ENCODE measurements at places on chromosomes 6 and 20. TPM values are rescaled to one million over a fixed set of nuclear protein-coding genes. Genes with fewer than 3 reads are reported as not detected.

Gene KCNK5
- polyA plus RNA-seq: not detected

Gene FAM83C
- polyA plus RNA-seq: not detected

Gene HLA-DQA2
- not detected for polyA plus RNA-seq

Gene OPN5
- 0.02 TPM for polyA plus RNA-seq

Gene CLPSL2
- not detected for polyA plus RNA-seq

Gene HLA-DRA
- not detected for polyA plus RNA-seq

Gene ANKS1A
- 6.7 TPM for polyA plus RNA-seq

DNA sequence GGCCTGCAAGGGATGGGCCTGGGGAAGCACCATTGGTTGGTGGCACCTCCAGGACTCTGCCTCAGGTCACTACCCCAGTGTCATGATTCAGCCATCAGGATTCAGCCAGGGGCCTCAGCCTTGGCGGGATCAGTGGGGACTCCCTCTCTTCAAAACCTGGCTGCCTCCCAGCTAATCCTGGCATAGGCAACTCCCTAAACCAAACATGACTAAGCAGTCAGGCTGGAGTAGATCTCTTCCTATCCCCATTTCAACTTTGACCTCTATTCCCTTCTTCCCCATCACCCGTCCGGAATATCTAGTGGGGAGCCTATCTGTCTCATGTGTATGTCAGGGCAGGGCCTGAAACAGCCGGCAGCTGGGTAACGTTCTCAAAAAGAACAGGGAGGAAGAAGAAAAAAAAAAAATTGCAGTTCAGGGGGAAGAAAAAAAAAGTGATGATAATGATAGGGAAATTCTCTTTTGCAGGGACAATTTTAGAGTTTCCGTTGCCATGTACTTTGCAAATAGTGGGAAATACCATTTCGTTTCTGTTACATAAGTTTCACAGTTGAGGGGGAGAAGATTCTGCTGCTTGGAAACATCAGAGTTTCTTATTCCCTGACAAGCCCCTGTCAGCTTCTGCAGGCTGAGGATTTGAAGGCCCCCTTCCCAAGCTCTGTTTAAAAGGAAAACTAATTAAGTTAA lies 4.1 kb upstream of the PREX1 start:
- DNase-seq: peak; percentile 69

DNA sequence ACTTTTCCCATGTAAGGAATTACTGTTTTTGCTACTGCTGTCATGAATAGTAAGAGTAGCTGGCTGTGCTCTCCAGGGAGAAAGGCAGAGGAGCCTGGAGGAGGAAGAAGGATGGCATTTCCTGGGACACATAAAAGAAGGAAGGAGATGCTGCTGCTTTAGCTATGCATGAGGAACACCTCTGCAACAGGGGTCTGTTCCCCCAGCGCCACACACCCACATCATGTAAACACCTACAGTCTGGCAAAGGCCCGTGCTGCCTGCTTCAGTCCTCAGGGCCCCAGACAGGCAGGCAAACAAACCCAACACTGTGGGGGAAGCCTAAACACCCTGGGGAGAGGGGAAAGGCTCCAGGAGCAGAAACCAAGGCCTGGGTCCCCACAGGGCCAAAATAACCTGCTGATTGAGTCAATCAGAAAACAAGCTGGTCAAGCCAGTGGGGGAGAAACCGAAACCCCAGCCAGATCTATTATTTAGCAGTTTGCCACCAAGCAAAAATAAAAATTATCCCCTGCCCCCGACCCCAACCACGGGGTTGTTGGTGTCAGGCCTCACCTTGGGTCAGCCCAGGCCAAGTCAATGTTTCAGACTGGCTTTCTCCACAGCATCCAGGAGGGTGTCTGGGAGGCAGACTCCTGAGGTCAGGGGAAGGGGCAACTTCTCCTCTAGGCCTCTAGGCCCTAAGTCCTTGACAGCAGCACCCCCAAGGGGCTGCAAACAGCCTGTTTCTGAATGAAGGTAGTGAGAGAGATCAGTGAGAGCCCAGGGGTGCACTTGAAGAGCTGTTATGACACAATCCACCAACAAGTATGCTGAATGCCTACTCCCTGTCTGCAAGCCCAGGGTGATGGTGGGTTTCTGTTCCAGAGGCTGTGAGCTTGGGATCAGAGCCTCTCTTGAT lies 34.6 kb upstream of the SCUBE3 start:
- no peak for DNase-seq

DNA sequence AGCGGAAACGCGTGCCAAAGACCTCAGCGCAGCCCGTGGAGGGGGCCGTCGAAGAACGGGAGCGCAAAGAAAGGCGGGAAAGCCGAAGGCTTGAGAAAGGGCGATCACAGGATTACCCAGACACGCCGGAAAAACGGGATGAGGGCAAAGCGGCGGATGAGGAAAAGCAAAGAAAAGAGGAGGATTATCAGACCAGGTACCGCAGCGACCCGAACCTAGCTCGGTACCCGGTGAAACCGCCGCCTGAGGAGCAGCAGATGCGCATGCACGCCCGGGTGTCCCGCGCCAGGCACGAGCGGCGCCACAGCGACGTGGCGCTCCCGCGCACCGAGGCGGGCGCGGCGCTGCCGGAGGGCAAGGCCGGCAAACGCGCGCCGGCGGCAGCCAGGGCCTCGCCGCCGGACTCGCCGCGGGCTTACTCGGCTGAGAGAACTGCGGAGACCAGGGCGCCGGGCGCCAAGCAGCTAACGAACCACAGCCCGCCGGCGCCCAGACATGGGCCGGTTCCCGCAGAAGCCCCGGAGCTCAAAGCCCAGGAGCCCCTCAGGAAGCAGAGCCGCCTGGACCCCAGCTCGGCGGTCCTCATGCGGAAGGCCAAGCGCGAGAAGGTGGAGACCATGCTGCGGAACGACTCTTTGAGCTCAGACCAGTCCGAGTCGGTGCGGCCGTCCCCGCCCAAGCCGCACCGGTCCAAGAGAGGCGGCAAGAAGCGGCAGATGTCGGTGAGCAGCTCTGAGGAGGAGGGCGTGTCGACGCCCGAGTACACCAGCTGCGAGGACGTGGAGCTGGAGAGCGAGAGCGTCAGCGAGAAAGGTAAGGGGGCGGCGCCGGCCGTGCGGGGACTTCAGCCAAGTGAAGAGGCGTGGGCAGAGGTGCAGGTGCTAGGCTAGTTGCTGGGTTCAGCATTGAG lies 296.2 kb downstream of the RIMS1 start:
- peak; percentile 39 for DNase-seq

DNA sequence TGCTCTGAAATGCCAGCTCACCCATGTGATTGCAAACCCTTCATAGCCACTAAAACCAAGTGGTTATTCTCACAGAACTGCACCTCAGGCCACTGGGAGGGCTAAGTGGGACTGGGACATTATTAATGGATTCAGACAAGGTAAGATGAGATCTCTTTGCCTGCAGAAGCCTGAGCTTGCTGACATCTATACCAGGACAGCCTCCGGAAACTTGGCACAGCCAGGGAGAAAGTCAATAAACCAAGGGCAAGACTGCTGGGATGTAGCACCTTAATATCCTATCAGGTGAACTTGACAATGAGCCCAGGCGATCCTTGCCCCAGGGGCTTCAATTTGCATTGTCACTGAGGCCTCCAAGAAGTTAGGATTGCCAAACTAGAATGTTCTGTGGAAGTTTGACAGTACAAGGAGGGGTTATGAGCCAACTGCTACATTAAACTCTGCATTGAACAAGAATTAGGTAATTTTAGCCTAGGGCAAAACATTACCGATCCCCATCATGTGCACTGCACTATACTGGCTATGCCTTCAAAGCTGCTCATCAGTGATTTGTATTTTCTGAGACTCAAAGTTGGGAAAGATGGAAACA lies 60.1 kb upstream of the RALGAPA2 start:
- DNase-seq: no peak

DNA sequence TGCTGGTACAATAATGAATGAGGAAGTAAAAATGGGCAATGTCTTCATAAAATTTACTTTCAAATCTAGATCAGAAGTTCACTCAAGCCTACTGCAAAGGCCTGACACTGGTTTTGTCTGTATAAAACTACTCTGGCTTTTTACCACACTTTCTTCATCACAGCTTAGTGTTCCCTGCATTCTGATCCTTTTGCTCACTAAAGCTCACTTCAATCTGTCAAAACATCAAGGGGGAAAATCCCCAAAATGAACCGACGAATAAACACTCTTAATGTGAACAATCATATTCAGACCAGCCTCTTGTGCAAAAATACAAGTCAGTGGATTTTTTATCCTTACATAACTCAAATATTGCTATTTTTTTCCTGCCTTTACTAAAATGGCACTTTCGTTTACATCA lies 98.5 kb downstream of the PRDM1 start:
- DNase-seq: no peak

DNA sequence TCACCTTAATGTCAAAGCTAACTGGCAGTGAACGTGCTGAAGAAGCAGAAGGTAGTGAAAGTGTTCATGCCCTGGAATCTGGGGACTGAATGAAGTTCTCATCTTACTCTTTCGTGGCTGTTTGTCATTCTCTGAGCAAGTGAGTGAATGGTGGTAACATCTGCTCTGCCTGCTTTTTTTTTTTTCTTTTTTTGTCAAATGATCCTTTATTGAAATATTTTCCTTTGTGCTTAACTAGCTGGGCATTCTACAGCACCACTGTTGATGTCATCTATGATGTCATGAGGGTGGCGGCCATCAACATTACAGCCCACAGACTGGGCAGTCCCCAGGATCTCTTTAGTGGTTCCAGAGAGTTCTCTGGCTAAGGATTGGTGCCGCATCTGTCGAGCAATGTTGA lies 65.2 kb downstream of the RIN2 start:
- DNase-seq: no peak

- DNase-seq: no peak
Measured at GRCh38 chr20:23361119-23361475, 885 bp upstream of the GZF1 start.

DNA sequence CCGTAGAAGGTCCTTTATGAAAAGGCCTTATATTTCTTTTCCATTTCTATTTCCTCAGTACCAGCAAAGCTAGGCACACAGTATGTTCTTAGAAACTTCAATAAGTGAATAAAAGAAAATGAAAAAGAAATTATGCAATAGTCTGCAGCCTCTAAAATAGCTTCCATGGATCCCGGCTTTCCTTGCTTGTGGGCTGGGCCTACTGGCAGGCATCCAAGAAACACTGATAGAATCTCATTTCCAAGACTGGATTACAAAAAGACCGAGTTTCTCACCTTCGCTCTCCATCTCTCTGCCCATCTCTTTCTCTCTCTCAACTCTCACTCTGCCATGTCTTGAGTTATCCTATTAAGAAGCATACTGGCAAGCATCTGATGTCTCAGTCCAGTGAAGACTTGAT lies 187.5 kb upstream of the FKBP1C start:
- DNase-seq: no peak

- DNase-seq: no peak
Measured at GRCh38 chr6:87945966-87946365, 101.7 kb upstream of the SPACA1 start.

- no peak for DNase-seq
Measured at GRCh38 chr6:138497286-138497685, 2.0 kb downstream of the NHSL1 start.

DNA sequence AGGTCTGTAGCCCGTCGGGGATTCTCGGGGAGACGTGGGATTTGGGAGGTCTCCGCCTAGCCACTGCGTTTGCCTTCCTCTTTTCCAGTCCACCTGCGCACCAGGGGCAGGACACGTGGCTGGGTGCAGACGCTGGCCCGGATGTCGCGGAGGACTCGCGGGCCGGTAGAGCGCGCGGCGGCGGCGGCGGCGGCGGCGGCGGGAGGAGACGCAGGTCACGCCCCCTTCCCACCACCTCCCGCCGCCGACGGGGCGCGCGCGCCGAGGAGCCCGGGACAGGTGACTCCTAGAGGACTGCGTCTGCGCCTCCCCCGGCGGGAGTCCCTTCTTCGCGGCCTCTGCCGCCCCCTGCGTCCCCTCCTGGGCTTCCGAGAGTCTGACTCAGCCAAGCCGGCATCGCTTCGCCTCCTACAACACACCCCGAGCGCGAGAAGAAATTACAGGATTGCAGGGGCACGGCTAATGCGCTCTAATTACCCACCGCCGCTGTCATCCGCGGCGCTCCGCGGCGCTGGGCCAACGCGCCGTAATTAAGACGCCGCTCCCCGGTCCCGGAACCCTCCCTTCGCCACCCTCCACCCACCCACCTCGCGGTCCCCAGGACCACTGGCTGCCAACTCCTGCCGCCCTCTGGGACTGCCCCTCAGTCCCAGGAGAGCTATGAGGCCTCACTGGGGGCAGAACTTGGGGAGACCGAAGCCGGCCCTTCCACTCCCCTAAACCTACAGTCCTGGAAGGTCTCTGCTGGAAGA lies 124.5 kb downstream of the MRPL14 start:
- peak; percentile 25 for DNase-seq

- DNase-seq: peak; percentile 86
Measured at GRCh38 chr20:41141153-41141815, 3.9 kb downstream of the PLCG1 start.

GRCh38 chr6:106556368-106556960 lies 72.8 kb downstream of the RTN4IP1 start:
- peak; percentile 61 for DNase-seq

DNA sequence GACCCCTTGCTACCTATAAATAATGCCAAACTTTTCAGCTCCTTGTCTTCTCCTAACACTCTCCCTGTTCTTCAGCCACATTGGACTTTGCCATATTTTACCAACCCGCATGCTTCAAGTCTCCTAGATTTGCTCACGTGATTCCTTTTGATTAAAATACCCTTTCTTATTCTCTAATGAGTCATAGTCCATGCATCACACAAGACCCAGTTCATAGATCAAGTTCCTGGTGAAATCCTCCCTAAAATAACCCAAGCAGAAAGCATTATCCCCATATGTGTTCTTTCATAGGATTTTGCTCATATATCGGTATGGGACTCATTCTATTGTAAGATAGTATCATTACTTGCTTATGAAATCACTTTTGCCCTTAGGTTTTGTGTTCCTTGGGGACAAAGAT lies 108.9 kb upstream of the STXBP5 start:
- no peak for DNase-seq
